ENCODE measurements at places on chromosomes 2 and 18. TPM values are rescaled to one million over a fixed set of nuclear protein-coding genes. Genes with fewer than 3 reads are reported as not detected.

- DNase-seq = no peak
Observed at GRCh38 chr2:102043560-102043959, 51.8 kb downstream of the IL1R2 start.

DNA sequence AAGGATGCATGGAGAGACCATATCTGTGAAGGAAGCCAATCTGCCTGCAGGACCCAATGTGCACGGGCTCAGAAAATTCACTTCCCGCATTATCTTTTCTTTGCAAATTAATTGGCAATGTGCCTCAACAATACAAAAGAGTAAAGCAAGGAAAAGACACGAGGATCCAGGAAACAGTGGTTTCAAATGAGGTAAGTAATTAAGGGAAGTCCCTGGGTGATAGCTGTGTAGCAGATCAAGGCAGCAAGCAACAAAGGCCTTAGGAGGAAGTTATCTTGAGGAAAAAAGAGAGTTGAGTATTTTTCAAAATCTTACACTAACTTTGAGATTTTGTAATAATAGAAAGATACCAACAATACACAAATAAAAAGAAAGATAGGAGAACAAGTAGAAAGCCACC, 44.3 kb upstream of the TGIF1 start:
- DNase-seq = no peak

GRCh38 chr2:7725171-7725849, 808.1 kb downstream of the RNF144A start:
- no peak for DNase-seq

- DNase-seq = no peak
Observed at GRCh38 chr2:46134531-46135227, 162.5 kb upstream of the EPAS1 start.

GRCh38 chr2:34578641-34579040, 979.5 kb upstream of the FAM98A start:
- no peak for DNase-seq

DNA sequence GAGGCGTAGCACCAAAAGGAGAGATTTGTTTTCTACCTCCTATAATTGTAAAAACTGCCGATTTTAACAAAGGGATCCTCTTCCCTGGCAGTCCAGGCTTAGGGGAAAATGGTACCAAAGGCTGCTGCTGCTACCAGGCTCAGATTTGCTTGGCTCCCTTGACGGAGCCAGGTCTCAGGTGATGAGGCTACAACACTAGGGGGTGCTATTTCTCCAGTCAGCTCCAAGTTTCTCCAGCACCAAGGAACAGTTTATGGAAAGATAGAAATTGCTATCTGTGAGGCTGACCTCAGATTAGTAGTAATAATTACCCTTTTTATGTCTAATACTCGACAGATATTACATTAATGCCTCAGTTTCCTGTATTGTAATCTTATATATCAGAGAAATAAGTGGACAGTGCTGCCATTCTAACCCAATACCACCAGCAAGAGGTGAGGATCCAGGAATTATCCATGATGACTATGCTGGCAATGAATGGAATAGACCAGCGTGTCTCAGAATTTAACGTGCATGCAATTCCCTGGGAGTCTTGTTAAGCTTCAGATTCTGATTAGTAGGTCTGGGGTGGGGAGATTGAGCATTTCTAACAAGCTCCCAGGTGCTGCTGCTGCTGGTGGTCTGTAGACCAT, 111.3 kb downstream of the ESCO1 start:
- DNase-seq = peak; percentile 71

- no peak for DNase-seq
Observed at GRCh38 chr2:230209422-230210051, 10.2 kb downstream of the SP110 start.

DNA sequence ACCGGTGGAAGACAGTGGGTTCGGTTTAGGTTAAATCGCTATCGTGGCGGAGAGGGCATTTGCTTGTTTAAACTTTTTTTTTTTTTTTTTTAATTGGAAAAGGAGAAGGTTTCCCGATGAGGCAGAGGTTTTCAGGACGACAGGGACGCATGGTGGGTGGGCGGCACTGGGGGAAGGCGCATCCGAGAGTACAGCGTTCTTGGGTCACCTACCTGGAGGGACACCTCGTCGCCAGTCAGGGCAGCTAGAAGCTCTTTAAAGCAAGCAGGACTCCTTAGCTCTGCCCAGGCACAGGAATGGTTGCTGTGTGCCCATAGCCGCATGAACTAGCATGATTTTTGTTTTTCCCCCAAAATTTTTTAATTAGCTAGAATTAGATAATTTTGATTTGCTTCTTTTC, 437 bp downstream of the LDLRAD4 start:
- DNase-seq = no peak

- no peak for DNase-seq
Observed at GRCh38 chr2:31191931-31192330, 25.4 kb downstream of the CAPN14 start.

- DNase-seq = no peak
Observed at GRCh38 chr18:44128365-44128764, 552.3 kb upstream of the SETBP1 start.

- no peak for DNase-seq
Observed at GRCh38 chr2:235478609-235479008, 15.2 kb upstream of the AGAP1 start.

DNA sequence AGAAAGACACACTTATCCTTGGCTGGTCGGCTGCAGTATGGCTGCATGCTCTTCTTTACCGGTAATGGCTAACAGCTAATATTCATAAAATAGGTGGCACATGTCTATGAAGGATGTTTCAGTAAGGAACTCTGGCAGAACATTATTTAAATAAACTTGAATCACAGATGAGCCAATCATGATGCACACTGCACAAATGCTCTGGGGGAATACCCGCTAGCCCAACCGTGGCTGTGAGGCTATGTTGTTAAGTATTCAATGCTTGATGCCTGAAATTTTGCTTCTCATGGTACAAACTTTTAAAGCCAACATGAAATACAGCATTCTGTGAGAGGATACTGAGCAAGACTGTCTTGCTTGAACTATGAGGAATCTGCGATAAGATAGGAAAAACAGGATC, 505.8 kb downstream of the ZEB2 start:
- DNase-seq = no peak

DNA sequence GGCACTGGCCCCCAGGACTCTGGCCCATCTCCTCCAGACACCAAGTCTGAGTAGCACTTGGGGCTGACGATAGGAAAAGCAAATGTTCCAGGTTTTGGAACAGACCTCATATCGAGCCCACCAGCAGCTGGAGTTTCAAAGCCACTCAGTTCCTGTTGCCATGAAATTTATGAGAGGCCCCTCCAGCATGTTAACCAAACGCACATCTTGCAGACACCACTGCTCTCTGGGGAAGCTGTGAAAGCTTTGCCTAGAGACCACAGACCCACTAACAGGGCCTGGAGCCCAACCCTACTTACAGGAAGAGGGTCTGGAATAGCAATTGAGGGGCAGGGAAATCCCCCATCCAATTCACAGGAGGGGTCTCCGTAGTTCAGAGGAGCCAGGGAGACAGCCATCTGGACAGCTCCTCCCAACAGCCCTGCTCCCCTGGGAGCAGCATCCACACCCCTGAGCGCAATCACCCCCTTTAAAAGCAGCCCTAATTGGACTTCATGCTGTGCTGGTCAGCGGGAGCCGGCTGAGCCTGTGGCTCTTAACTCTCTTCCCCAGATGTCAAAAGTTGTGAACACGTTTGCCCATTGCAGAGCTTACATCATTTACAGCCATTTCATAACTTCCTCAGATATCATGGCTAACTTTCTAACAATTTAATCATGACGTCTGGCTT, 81.3 kb downstream of the TGFA start:
- DNase-seq = no peak

GRCh38 chr2:218022851-218023530, 20.2 kb upstream of the TNS1 start:
- DNase-seq = peak; percentile 11

- DNase-seq = peak; percentile 54
Observed at GRCh38 chr2:121260370-121261154, 24.4 kb downstream of the TFCP2L1 start.

DNA sequence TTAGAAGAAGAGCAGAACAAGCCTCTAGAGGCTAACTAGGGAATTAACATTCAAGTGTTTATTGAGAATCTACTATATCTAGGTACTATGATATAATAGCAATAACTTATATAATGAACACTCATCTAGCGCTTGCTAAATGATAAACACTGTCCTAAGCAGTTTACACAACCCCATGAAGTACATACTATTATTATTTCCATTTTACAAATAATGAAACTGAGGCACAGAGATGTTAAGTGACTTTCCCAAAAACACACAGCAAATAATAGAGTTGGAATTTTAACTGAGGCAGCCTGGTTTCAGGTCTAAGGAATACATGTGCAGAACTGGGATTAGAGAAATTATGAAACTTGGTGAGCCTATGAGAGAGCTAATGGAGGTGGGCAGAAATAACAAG, 893.4 kb downstream of the CPS1 start:
- DNase-seq = no peak

DNA sequence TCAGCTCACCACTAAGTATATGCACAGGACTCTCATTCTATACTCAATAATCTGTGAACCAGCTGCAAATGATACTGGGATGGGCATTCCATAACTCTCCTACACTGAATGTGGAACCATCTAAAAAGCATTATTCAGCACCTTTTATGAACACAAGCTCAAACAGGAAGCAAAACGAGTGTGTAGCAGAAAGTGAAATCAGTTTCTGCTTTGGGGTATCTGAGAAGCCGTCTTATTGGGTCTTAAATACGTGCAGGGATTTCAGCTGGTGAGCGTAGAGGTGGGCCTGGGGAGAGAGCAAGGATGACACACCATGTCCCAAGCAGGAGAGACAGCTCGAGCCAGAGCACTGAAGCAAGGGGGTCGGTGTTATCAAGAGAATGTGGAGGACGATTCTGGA, 120.0 kb upstream of the TTN start:
- DNase-seq = no peak

DNA sequence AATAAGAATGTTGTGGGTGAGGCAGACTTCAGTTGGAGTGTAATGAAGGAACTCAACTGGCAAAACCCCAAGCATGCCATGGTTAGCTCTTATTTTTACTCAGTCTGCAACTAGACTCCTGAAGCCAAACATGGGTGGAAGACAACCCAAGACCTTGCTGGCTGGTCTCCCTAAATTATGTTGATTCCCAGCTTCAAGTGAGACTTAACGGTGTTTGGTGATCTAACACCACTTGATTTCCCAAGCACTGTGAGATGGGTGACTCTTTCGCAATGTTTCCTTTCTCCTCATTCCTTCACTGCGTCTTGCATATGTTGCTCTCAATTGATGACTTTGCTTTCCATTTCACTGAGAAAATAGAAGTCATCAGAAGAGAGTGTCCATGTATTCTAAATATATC, 693.1 kb downstream of the DCC start:
- no peak for DNase-seq

DNA sequence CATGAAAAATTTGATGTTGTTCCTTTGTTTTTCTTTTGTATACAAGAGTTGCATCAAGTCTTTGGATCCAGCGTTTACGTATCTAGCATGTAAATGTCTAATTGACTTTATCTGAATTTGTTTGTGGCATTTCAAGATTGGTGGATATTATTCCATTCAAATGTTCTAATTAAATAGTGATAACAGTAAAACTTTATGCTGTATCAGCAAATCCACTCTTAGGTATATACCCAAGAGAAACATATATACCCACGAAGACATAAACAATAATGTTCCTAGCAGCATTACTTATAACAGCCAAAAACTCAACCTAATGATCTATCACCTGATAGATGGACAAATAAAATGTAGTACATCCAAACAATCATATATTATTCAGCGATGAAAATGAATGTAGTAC, 579.4 kb upstream of the LRATD1 start:
- DNase-seq = no peak

DNA sequence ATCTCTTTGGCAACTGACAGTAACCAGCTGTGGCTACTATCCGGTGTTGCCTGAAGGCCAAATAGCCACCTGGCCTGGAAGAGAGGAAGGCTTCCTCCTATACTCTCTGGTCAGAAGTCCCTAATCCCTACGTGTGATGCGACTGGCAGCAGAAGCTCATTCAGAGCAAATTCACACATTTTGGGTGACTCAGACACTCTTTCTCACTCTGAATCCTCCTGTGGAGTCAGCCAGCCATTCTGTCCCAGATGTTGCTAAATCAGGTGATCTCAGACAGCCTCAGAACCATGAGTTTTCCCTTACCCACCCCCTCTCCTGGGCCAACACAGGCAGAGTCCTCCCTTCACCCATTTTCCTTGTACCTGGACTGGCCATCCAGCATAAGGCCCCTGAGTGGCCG, 34.7 kb downstream of the CFAP53 start:
- DNase-seq = no peak

DNA sequence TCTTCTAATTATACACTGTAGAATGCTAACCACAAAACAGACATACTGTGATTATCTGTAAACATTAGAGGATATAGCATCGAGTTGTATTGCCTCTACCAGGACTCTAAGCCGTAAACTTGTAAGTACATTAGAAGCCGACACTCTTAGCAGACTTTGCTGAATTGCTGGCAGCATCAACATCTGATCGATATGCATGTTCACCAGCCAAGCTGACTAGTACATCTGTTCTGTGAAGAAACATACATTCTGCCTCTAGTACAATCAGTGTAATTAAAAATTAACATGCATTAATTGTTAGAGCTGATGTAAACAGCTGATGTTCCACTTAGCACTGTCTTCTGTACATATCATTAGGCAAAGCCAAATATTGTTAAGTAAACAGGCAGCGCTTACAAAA, 502.2 kb downstream of the NR4A2 start:
- no peak for DNase-seq

GRCh38 chr2:230713331-230714135, 891 bp downstream of the CAB39 start:
- peak; percentile 76 for DNase-seq

- DNase-seq = no peak
Observed at GRCh38 chr2:230557065-230557464, 141.1 kb downstream of the SP100 start.

Gene IL1A
- not detected for polyA plus RNA-seq

Gene M1AP
- 0.03 TPM for polyA plus RNA-seq

Gene EGR4
- polyA plus RNA-seq = 0.02 TPM

Gene SULT1C4
- 0.18 TPM for polyA plus RNA-seq

Gene LBX2
- polyA plus RNA-seq = not detected

Gene PER2
- polyA plus RNA-seq = 0.96 TPM

Gene C1QL2
- polyA plus RNA-seq = not detected

Gene CAVIN2
- 1.5 TPM for polyA plus RNA-seq

Gene NT5DC4
- not detected for polyA plus RNA-seq

Gene CD207
- polyA plus RNA-seq = 0.33 TPM

Gene HRH4
- not detected for polyA plus RNA-seq

Gene SERPINB11
- polyA plus RNA-seq = not detected

Gene IL37
- polyA plus RNA-seq = not detected

Measured in SK-N-SH (cell line).